ENCODE measurements at places on chromosomes 1 and 21.

DNA sequence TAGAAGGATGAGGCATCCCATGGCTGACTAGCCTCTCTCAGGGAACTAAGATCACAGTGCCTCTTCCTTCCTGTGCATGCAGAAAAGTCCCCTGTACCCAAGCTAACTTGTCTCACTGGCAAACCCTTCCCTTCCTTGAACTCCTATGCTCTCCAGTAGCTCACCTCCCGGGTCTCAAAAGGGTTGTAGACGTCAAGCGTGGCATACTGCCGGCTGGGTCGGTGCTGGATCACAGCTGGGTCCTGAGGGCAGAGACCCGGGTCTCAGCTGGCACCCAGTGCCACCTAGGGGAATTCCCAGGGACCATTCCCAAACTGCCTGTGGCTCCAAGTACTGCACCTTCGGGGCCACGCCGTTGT, 688 bp downstream of the SCAMP3 start:
- DNase-seq, result no peak

DNA sequence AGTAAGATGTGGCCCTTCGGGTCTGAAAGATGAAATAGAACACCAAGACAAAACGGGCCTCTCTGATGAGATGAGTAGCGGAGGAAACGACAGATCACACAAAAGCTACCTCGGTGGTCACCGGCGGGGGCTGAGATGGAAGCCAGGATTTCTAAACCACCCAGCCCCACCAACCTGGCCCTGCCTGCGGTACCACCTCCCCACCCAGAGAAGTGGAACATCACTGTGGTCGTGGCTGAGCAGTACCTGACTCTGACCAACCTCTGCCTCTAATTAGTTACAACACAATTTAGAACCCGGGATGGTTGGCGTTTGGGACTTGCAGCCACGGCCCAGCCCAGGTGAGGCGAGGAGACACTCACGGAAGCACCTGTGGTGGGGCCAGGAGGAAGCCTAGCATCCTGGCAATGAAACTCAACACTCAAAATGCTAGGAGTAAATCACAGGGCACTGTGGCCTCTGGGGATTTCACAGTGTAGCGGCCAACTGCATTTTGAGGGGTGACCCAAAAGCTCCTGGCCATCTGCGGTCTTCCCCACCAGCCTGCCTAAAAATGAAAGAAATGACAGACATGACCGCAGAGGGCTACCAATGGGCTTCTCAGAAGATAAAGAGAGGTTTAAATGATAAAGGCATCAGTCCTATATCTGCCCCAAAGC, 73.4 kb downstream of the ITPKB start:
- DNase-seq, result no peak

- DNase-seq, result peak; percentile 13
These were observed 403.6 kb downstream of the RRAGC start for GRCh38 chr1:38455829-38456530.

DNA sequence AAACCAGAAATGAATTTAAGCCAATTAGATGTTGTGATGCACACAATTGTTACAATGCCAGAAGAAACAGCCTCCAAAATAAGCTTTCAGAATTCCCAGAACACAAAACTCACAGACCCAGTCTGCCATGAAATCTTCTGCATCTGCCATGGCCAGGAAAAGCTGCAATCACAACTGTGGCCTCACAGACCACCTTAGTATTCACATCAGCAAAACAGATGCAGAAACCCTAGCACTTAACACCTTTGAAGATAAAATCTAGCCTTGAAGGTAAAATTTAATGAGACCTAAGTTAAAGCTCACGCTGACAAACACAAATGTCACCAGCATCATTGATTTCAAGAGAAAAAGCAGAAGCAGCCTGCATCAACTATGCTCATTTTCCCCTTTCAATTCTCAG, 566.8 kb upstream of the TMPRSS15 start:
- no peak for DNase-seq

DNA sequence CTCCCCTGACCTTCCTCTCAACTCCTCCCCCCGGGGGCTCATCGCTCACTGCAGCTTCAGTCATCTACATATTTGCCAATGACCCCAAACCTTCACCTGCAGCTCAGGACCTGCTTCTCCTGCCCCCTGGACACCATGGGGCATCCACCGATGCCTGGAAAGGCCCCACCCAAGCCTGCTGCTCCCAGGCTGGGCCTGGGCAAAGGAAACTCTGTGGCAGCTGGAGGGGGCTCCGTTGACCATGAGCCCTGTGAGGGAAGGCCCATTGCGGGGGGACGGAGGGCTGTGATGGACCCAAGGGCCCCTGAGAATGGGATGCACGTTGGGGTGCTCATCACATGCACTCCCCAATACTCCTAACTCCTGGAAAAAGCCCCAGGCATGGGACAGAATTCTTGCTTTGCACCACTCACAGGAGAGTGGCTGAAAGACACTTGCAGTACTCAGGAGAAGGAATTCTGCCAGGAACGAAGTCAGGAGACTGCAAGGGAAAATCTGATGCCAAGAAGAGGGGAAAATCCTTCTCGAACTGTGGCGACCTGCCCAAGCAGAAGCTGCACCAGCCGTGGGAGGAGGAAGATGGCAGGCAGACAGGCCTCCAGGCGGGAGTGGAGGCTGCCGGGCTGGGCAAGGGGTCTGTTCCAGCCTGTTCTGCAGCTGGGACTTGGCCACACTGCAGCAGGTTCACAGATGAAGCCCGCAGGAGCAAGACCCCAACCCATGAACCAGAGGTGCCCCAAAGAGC, 18.4 kb downstream of the MATN1 start:
- no peak for DNase-seq

DNA sequence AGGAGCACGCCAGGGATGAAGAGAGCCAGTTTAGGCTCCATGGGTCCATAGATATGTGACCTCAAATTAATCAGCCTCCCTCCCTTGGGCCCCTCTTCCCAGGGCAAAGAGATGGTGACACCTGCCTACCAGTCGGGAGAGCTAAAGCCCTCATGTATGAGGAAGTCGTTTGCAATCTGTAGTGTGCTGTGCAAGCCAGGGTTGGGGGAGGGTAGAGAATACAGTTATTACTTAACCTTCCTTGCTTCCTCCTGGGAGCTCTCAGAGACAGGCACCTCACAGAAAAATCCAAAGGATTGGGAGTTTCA, 4.0 kb downstream of the PGLYRP4 start:
- no peak for DNase-seq

- no peak for DNase-seq
These were observed 5.8 kb upstream of the LAD1 start for GRCh38 chr1:201404722-201405483.

DNA sequence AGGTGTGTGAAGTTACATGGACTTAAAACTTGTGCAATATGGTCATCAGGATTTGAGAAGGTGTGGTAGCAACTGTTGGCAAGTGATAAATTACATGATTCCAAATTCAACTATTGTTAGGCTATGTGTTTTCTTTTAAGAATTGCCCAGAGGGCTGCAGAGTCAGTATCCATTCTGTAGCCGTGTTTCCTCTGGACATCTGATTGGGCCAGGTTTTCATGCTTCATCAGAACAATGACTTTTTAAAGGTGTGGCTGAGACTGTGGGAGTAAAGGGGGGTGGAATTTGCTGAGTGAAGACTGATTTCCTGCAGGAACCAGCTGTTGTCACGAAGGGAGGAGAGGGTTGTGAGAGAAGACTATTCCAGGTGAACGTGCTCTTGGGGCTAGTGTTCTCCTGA, 1.7 kb upstream of the HRNR start:
- no peak for DNase-seq

- DNase-seq, result peak; percentile 28
These were observed 936 bp downstream of the ZBTB21 start for GRCh38 chr21:42009018-42009830.

DNA sequence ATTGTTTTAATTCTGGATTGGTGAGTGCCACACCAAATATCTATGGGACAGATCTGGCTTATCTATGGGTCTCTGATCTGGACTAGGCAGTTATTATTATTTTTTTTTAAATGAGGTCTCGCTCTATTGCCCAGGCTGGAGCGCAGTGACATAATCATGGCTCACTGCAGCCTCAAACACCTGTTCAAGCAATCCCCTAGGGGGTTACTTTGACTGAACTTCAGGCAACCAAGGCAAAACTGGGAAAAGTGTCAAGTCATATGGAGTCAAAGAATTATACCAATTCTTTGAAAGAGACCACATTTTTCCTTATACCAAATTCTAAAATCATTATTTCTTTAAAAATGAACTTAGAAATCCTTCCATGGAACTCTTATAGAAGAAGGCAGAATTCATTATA, 129.1 kb upstream of the HOOK1 start:
- DNase-seq, result no peak

DNA sequence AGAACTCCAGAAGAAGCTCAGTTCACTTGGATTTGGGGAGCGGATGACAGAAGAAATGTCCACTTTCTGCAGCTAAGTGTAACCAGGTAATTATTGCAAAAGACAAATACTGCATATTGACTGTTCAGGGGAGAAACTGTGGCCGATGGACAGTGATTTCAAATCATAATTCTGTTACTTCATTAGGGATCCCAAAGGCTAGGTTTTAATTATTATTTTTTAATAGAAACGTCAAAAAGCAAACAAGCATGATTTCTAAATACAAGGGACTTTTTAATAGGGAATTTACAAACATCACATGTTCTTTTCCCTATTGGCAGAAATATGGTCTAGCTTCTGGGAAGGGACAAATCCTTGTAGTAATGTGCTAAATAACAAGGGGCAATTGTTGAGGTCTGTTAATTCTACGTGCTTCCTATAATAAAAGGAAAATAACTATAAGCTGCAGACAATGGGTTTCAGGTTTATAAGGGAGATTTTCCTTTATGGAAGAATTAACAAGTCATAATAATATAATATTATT, 15.5 kb downstream of the DIPK1A start:
- DNase-seq, result no peak

DNA sequence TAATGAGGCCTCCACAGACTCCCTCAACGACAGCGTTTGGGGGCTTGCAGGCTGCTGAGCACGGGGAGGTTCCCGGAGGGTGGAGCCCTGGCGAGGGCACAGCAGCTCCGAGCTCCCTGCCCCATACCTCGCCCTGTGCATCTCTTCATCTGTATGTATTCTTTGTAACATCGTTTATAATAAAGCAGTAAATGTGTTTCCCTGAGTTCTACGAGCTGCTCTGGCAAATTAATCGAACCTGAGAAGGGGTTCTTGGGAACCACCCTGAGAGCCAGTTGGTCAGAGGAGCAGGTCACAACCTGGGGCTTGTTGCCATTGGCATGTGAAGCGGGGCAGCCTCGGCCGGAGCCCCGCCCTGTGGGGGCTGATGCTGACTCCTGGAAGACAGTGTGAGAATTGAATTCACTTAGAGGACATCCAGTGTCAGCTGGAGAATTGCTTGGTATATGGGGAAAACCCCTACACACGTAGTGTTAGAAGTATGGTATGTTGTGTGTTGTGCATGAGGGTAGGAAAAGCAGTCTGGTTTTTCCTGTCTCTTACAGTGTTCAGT, 11.5 kb downstream of the SLC37A1 start:
- no peak for DNase-seq

GRCh38 chr21:17438635-17439034, 74.2 kb upstream of the CXADR start:
- no peak for DNase-seq

DNA sequence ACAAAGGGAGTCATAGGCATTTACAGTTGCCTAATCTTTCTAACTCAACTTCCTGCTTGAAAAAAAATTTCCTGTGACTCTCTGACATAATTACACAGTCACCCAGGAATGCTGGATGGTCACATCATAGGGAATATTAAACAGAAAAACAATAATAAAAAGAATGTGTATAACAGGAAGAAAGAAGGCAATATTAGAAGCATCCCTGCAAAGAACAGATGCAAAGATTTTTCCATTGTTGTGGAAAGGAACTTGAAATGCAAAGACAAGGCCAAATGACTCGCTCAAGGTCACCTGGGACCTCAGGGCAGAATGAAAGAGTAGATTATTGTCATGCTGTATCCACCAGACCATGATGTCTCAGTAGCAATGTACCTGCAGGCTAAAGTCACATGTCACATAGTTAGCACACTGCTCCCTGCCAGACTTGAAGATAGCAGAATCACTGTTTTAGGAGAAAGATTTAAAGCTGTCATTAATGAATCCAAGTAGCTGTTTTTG, 184.3 kb downstream of the CYYR1 start:
- DNase-seq, result no peak

DNA sequence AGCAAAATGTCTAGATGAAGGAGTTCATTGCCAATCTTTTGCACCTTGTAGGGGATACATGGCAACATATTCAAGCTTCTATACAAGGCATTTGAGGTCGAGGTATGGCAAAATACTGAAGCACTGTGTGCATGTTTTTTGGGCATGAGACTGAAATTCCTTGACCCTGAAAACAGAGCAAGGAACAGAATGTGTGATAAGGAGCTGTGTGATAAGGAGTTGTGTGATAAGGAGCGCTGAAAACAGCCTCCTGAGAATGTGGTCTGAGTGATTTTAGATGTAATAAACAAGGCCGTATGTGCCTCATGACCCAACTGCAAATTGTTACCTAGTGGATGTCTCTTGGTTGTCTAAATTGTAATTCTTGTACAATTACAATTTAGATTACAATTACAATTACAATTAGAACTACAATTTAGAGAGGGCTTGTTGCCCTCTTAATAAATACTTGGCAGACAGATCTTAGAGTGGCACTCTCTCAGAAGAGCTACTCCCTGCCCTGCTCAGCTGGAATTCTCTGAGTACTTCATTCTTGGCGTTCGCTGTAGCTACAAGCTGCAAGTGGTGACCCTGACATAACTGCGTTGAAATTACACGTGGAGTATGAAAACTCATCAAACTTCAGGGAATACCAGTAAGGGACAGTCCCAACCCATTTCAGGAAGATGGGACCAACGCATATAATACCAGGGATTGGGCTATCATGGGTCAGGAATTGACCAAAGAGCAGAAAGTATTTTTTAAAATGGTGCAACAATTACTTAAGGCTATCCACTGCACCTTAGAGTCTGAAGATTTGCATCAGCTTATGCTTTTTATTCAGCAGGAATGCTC, 20.0 kb upstream of the ITLN1 start:
- DNase-seq, result no peak

- DNase-seq, result no peak
These were observed 173 bp downstream of the FABP3 start for GRCh38 chr1:31372751-31373055.

GRCh38 chr21:43944757-43945156, 67.4 kb upstream of the TRAPPC10 start:
- DNase-seq, result no peak

DNA sequence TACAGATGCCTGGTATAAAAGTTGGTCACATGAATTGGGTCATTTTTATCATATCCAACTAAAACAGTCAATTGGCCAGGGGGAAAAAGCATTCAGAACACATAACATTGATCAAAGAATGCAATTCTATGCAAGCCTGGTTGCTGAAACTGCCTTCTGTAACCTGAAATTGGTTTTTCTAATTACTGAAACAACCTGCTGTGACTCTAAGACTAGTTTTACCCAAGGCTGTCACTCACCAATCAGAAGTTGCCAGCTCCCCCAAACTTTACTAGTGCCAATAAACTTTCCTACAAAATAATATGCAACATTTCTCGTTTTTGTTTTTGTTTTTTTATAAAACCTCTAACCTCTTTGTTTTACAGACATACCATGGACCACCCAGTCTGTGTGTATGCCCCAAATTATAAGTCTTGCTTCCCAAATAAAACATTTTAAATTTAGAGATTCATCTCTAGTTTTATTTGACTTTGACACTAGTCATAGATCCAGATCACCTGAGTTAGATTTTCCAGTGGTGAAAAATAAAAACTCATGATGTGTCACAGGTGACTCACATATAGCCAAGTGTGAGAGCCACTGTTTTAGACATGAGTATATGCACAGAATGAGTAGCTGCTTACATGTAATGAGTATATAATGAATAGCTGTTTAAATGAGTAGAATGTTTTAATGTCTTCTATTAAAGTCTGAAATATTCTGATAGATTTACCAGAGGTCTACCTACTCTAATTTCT, 64.2 kb upstream of the CR2 start:
- DNase-seq, result no peak

Measured in stimulated activated effector memory CD8-positive, alpha-beta T cell treated with anti-CD3 and anti-CD28 coated beads, Interleukin-12 subunit alpha, Interleukin-12 subunit beta, amount 100 ng/mL, for 72 hours (primary cell).